ENCODE measurements at places on chromosomes 6 and 20. TPM values are rescaled to one million over a fixed set of nuclear protein-coding genes. Genes with fewer than 3 reads are reported as not detected.

SLC22A1 gene
- 0.31 TPM for total RNA-seq

CRNKL1 gene
- total RNA-seq: 36.2 TPM

PRDM13 gene
- total RNA-seq: not detected

PPP1R14C gene
- total RNA-seq: not detected

RIPOR2 gene
- total RNA-seq: 50.0 TPM

SFTA2 gene
- not detected for total RNA-seq

PKIB gene
- total RNA-seq: 1.4 TPM

HCK gene
- not detected for total RNA-seq

ANKRD66 gene
- total RNA-seq: not detected

NHSL1 gene
- 12.0 TPM for total RNA-seq

GFOD1 gene
- 2.8 TPM for total RNA-seq

NKX2-2 gene
- total RNA-seq: not detected

SLC52A3 gene
- not detected for total RNA-seq

GUCA1A gene
- not detected for total RNA-seq

DNA sequence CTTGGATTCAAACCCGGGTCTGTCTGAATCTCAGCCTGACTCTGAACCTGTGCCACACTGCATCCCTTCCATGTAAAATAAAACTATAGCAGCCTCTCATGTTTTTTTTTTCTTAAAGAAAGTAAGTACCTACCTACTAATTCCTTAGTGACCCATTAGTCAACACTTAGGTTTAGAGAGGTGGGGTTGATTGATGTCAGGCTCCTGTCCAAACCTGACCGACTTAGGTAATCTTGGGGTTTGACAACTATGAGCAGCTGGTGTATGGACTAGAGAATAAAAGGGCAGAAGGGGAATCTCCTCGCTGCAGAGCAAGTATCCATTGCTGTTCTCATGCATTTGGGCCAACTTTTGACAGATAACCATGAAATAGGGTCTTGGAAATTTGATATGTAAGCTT, 6.5 kb downstream of the NKAIN2 start:
- DNase-seq: no peak

- DNase-seq: peak; percentile 24
Observed at GRCh38 chr6:89082486-89082891, 1.9 kb downstream of the PNRC1 start.

DNA sequence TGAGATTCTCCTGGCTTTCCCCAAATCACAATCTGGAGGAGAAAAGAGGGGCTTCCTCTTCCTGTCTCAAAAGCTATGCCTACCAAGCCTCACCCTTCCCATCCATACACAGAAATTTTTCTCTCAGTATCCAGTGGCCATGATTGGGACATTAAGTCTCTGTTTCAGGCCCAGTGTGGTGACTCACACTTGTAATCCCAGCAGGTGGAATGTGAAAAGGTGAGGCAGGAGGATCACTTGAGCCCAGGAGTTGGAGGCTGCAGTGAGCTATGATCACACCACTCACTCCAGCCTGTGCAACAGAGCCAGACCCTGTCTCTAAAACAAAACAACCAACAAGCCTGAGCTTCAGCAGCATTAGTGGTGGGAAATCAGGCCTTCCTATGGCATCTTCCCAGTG, 210.0 kb downstream of the OGFRL1 start:
- no peak for DNase-seq

GRCh38 chr6:149925253-149925973, 2.5 kb upstream of the RAET1G start:
- DNase-seq: no peak

GRCh38 chr20:41643504-41643938, 25.3 kb upstream of the CHD6 start:
- DNase-seq: peak; percentile 22

DNA sequence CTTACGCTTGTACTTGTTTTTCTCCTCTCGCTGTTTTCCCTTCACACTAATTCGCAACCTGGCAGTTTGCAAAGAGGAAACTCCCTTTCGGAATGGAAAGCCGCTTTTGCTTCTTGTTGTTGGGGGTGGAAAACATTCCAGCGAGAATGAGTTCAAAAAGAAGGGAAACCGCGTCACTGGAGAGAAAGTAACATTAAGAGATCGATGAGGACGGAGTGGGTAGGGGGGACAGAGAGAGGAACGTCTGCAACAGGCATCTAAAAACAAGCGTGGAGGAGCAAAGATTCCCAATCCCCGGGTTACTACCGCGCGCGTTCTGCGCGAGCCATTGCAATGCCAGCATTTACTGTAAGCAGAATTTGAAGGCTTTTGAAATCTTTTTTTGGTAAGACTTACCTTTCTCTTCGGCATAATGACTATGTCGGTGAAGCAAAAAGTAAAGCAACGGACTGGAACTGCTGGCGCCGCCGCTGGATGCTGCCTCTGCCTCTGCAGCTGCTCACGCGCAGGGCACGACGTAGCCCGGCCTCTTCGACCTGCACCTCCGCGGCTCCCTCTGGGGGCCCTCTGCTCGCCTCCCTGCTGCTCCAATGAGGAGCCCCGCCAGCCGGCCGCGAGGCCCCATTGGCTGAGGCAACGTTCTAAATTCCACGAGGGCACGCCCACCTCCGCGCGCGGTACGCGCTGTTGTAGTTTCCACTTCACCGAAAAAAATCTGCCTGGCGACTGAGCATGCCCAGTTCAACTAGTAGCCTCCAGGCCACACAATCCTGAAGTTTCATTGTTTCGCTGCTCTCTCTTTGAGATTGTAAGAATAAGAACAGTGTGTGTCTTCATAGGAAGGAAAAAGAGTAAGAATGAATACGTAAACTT, at the start of gene HMGN3:
Gene HMGN3 (minus strand): TSS at position 533 of the 873 bp plus-strand sequence.
- peak; percentile 94 for DNase-seq

- no peak for DNase-seq
Observed at GRCh38 chr6:30130179-30130679, 5.7 kb upstream of the TRIM40 start.

- no peak for DNase-seq
Observed at GRCh38 chr6:134419716-134420115, 101.8 kb upstream of the SGK1 start.

DNA sequence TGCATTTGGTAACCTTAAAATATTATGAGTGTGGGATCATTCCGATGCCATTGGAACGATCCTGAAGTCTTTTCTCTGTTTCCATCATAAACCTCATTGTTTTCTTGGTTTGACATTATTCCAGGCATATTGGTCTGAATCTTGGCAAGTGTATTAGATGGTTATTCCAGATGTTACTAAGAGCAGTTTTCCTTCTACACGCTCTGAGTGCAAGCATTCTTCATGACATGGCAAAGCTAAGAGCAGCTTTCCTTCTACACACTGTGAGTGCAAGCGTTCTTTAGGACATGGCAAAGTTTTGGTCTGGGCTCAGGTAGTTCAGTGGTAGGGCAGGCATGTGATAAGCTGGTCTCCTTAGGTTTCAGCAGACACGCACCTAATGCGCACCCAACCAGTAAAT, 53.0 kb downstream of the SMOC2 start:
- DNase-seq: no peak

GRCh38 chr20:40663991-40664880, 24.8 kb downstream of the MAFB start:
- DNase-seq: no peak

- peak; percentile 13 for DNase-seq
Observed at GRCh38 chr6:129893640-129894039, 32.5 kb upstream of the TMEM244 start.

DNA sequence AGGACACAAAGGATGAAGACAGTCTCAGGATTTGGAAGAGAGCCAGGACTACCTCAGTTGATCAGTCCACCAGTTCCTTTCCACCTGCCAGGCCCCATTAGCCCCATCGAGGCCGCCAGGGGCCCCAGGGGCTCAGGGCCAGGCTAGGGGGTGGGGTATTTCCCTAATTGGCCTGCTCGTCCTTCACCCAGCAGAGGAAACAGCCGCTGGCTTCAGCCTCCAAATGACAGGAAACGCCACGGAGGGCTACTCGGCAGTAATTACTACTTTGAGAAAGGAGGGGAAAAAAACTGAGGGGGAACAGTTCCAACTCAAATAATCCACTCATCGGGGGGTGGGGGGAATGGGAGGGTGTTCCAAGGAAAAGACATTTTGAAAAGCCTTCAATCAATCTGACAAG, 42.7 kb downstream of the MAFB start:
- no peak for DNase-seq

DNA sequence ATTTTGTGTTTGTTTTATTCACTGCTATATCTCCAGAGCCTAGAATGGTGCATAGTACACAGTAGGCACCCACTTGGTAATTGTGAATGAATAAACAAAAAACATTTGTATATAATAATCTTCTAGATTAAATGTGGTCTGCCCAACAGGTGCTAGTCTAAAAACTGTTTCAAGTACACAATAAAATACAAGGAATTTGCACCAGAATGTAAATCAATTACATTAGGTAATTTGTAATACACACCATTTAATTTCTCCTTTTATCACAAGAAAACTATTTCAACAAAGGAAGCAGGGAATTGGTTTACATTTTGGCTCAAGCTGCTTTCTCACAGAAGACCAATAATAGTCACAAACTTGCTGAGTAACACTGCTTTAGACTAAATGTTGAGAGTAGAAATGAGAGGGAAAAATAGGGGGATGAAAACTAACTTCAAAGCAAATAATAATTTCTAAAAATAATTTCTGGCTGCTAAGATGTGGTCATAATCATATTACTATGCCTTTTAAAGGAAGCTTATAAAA, 22.1 kb downstream of the RUNX2 start:
- peak; percentile 12 for DNase-seq

DNA sequence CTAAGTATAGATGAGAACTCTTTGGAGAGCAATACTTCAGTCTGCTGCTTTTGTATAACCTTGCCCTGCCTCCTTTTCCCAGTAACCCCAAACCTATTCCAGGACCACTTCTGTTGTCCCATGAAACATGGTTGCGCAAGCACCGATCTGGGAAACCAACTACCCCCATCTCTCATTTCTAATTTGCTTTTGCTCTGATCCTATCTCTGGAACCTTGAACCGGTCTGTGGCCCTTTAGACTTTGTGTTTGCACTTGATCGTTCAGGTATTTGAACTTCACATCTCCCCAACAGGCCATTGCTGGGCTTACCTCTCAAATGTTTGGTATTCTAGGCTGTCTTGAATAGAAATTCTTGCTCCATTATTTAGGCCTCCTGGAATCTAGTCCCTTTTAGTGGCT, 25.0 kb downstream of the L3MBTL3 start:
- DNase-seq: no peak

GRCh38 chr6:169235286-169235685, 18.4 kb downstream of the THBS2 start:
- no peak for DNase-seq

DNA sequence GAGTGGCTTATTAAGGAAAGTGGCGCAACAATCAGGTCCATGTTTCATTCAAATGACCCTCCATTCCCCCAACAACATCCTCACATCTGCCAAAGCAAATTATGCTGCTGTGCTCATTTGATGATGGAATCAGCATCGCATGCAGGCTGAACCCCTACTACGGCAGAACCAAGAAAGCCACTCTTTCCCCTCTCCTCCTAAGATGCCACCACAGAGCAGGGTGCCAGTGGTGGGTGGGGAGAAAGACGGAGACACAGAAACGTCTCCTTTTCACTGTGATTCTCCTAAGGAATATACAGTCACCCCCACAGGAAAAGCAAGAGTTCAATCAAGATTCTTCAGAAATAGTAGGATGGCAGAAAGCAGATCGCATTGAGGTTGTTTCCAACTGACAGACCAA, 17.1 kb downstream of the HEBP2 start:
- DNase-seq: no peak

- no peak for DNase-seq
Observed at GRCh38 chr6:86961455-86962200, 24.3 kb downstream of the HTR1E start.

- peak; percentile 25 for DNase-seq
Observed at GRCh38 chr6:57305761-57306160, 11.7 kb upstream of the PRIM2 start.

DNA sequence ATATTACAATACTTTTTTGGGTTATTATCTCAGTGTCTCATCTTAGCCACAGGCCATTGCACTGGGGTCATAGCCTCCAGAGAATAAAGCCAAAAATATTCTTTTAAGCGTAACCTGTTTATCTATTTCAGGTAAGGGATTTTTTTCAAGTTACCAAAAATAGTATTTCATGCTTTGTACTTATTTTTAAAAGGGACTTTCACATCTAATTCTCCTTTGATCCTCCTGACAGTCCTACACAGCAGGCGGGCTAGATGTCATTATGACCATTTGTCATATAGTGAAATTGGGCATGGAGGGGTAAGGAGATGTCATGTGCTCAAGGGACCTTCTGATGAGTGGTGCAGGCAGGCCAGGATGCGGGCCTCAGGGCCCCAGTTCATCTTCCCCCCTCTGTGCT, 68.9 kb downstream of the TBC1D7 start:
- no peak for DNase-seq

- no peak for DNase-seq
Observed at GRCh38 chr6:19979986-19980385, 142.8 kb downstream of the ID4 start.

DNA sequence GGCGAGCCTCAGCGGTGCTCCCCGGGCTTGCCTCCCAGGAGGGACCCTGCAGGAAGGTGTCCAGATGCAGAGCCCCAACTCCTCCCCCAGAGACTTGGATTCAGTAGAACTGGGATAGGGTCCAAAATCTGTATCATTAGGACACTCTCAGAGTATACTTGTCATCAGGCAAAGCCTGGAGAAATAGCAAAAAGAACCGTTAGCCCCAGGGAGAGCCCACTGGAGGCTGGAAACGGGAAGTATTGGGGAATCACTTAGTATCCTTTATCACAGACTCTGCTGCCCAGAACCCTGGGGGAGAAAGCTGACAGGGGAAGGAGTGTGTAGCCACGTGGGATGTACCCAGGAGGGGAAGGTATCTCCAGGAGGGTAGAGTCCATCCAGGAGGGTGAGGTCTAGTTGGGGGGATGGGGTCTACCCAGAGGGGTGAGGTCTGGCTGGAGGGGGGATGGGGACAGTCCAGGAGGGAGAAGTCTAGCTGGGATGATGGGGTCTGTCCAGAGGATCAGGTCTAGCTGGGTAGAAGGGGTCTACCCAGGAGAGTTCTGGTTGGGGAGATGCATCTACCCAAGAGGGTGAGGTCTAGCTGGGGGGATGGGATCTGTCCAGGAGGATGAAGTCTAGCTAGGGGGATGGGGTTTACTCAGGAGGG, 107.2 kb downstream of the LY86 start:
- no peak for DNase-seq

Measured in myocyte (in vitro differentiated cells).